ENCODE measurements at places on chromosomes 6 and 20. TPM values are rescaled to one million over a fixed set of nuclear protein-coding genes. Genes with fewer than 3 reads are reported as not detected.

Gene INSM1
- 3.8 TPM for total RNA-seq

Gene CBLN4
- total RNA-seq: 13.2 TPM

GRCh38 chr6:145609521-145609920, 125.8 kb downstream of the EPM2A start:
- DNase-seq: no peak

Gene SRSF12
- total RNA-seq: 18.0 TPM

- no peak for DNase-seq
Observed at GRCh38 chr20:25495189-25495824, 87.8 kb downstream of the GINS1 start.

Measured in dorsolateral prefrontal cortex (tissue), 122 donors.